Activated CD4-positive, alpha-beta T cell treated with anti-CD3 and anti-CD28 coated beads, Interleukin-2, amount 10 ng/mL, durations not matched to agents 24 days and 14 days (primary cell): ENCODE measurements at places on chromosomes 1 and 21.
A peak's percentile ranks its signal among the peaks of the same experiment; 100 is the strongest.

GRCh38 chr1:116254776-116255175 is 118.3 kb upstream of the ATP1A1 start:
- no peak for DNase-seq

- peak; percentile 71 for DNase-seq
These were observed 33.4 kb downstream of the RGS7 start for GRCh38 chr1:241323514-241324195.

- no peak for DNase-seq
These were observed 17.8 kb downstream of the COPA start for GRCh38 chr1:160325252-160325651.

GRCh38 chr21:30713766-30714165 is 4.8 kb downstream of the KRTAP21-3 start:
- no peak for DNase-seq

- DNase-seq, result peak; percentile 68
These were observed 4.7 kb downstream of the FOXO6 start for GRCh38 chr1:41365772-41366454.

- DNase-seq, result no peak
These were observed 18.0 kb downstream of the DLGAP3 start for GRCh38 chr1:34911465-34911864.

DNA sequence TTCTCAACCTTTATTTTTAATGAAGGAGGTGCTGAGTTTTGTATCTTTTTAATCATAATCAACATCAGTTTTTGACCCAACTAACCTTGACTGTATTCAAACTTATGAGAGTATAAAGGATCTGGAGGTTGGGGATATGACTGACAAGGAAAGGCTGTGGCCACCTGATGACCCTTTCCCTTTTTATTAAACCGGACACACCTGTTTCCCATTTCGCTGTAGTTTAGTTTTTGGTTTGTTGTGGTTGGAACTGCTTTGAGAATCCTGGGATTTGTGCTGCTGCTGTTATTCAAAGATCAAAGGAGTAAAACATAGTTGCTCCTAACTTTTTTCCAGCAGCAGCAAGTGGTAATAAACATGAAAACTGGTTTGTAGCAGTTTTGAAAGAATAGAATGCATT is 12.4 kb downstream of the PRPF38A start:
- no peak for DNase-seq

DNA sequence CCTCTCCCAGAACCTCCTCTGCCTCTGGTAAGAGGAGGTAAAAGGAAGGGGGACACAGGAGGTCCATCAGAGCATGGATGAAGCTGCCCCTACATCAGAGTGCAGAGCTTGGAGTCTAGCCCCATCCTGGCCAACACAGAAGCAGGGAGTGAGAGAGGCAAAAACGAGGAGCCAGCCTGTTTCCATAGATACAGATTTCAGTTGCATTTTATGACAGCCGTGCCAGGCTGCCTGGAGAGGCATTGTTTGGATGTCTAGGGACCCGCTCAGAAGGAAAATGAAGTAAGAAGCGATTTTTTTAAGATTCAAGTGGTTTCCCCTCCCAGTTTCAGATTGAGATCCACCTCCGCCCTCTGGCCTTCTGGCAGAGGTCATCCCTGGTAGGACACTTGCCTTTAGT is 11.5 kb upstream of the GJA8 start:
- no peak for DNase-seq

GRCh38 chr1:77085109-77085508 is 134.1 kb downstream of the PIGK start:
- no peak for DNase-seq

DNA sequence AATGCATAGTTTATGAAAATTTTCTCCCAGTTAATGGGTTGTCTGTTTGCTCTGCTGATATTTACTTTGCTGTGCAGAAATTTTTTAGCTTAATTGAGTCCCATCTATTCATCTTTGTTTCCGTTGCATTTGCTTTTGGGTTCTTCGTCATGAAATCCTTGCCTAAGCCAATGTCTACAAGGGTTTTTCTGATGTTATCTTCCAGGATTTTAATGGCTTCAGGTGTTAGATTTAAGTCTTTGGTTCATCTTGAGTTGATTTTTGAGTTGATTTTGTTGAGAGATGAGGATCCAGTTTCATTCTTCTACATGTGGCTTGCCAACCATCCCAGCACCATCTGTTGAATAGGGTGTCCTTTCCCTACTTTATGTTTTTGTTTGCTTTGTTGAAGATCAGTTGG is 85.2 kb downstream of the DRAM2 start:
- no peak for DNase-seq

DNA sequence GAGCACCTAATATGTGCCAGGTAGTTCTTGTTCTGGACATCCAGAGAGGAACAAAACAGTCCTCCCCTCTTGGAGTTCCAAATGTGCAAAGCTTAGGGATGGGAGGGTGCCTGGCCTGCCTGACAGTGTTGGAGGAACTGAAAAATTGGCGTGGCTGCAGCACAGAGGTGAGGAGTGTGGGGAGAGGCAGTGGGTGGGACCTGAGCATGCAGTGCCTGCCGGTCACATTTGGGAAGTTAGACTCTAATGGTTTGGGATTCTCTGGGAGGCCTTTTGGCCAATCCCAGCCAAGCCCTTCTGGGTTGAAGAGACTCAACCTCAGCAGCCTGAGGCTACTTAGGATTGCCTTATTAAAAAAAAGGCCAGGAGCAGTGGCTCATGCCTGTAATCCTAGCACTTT is 2.3 kb upstream of the TCEA3 start:
- no peak for DNase-seq

- peak; percentile 92 for DNase-seq
These were observed 36.6 kb upstream of the HMGN1 start for GRCh38 chr21:39385299-39386145.
